CD4-positive, alpha-beta T cell treated with Interleukin-15 for 1 hour (primary cell): ENCODE measurements at places on chromosomes 16 and 17.

GRCh38 chr17:45965812-45966211 lies 33.2 kb upstream of the STH start:
- DNase-seq: no peak

GRCh38 chr16:55035029-55035428 lies 104.4 kb downstream of the IRX5 start:
- DNase-seq: no peak

GRCh38 chr17:33080091-33080490 lies 88.4 kb downstream of the SPACA3 start:
- no peak for DNase-seq

DNA sequence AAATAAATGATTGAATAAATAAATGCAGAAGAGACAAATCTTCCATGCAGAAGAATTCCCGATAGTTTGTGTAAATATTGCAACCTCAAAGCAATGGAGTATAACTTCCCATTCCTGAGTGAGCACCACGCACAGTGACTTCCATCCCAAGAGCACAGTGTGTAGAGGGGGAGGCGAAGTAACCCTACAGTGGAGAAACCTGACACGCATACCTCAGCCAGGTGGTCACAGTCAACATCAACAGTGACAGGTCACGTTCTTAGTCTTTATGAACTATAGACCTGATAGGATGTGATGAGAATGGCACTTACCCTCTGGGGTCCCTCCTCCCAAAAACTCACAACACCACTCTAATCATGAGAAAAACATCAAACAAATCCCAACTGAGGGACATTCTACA lies 111.6 kb downstream of the DYNLRB2 start:
- no peak for DNase-seq

DNA sequence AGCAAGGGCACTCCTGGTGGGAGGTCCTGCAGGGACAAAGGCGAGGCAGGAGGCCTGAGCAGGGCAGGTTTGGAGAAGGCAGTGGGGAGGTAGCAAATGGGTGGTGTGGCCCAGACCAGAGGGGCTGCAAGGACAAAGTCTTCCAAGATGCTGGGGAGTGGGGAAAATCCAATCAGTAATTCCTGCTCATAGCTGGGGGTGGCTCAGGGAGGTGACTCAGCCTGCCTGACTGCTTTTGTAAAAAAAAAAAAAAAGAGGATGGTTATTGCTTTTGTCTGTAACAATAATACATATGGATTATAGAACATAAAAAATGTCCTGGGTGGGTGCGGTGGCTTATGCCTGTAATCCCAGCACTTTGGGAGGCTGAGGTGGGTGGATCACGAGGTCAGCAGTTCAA lies 5.2 kb downstream of the IL34 start:
- no peak for DNase-seq

- DNase-seq: no peak
Observed at GRCh38 chr16:22692034-22692433, 121.9 kb upstream of the HS3ST2 start.
